Activated effector memory CD4-positive, alpha-beta T cell treated with anti-CD3 and anti-CD28 coated beads, Interleukin-2, amount 50 U/mL, for 16 hours (primary cell): ENCODE measurements at places on chromosomes 3 and 15.
A peak's percentile ranks its signal among the peaks of the same experiment; 100 is the strongest.

GRCh38 chr15:41558400-41559238 lies at the start of gene TYRO3:
TYRO3 (plus strand) TSS chr15:41559212; CDS start chr15:41559258, 46 bp downstream.
- DNase-seq = peak; percentile 91

DNA sequence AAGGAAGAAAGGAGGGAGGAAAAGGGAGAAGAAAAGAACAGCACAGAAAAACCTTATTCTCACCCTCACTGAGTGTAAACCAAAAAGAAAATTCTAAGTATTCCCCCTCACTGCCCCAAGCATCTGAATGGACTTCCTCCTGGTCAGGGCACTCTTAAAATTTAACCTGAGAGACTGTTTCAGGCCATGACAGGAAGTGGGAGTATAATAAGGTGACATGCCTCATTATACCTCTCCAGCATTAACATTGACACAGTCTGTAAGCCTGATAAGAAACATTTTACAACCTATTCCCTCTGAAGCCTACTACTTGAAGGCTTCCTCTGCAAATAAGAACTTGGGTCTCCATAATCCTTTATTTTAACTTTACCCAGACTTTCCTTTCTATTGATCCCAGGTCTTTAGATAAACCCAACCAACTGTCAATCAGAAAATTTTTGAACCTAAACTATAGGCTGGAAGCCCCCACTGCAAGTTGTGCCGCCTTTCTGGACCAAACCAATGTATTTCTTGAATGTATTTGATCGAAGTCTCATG lies 41.7 kb downstream of the SLCO2A1 start:
- no peak for DNase-seq

- DNase-seq = no peak
Observed at GRCh38 chr3:58874795-58875194, 175.0 kb downstream of the CFAP20DC start.

- DNase-seq = no peak
Observed at GRCh38 chr3:55337641-55338180, 149.4 kb downstream of the WNT5A start.

DNA sequence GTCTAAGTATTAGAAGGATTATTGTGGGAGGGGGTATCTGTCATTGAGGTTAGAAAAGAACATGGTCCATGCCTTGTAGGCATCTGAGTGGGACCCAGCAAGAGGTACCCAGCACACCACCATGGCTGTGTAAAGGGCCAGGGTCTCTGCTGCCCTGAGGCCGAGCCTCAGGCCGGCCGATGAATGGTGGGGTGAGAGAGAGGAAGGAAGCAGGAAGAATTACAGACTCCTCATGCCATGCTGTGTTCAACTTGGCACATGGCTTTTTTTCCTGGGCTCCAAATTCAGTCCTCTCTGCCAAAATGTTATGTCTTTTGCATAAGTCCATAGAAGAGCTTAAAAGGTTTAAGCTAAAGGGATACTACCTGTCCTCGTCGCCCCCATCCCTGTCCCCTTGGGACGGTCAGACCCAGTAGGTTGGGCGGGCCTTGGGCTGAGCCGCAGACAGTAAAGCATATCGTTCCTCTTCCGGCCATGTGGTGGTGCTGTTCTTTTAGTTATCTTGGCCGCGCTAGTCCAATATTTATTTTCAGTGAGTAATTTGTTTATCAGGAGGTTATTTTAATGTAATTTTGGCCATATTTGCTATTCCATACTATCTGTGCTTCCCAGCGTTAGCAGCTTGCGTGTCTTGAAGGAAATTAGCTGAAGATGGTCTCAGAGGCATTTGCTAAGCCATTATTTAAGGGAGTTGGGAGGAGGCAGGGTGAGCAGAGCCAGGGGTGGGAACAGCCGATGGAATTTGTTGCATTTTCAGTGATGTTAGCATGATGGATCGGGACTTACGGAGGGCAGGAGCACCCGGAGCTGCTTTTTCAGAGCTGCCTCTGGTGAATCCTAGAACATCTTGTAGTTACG lies 152.4 kb downstream of the AGBL1 start:
- peak; percentile 70 for DNase-seq

- DNase-seq = no peak
Observed at GRCh38 chr3:170997961-170998913, 28.3 kb downstream of the SLC2A2 start.

- no peak for DNase-seq
Observed at GRCh38 chr3:197356741-197357140, 58.3 kb upstream of the DLG1 start.

GRCh38 chr3:25103391-25103790 lies 324.7 kb upstream of the RARB start:
- no peak for DNase-seq

DNA sequence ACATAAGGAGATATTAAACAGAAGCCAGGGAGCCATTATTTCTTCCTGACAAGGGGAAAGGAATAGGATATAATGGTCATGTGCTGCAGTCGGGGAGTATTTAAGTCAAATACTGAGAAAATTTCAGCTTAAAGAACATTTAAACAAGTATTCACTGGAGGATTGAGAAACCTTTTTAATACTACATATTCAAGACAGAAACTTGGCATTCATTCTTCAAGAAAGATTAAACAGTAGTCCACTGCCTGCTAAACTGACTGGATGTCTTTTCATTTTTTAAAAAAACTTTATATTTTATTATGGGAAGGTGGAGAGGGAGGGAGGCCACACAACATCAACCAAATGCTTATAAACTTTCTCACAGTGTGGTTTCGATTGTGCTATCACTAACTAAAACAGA lies 107.4 kb upstream of the CBLB start:
- DNase-seq = no peak

DNA sequence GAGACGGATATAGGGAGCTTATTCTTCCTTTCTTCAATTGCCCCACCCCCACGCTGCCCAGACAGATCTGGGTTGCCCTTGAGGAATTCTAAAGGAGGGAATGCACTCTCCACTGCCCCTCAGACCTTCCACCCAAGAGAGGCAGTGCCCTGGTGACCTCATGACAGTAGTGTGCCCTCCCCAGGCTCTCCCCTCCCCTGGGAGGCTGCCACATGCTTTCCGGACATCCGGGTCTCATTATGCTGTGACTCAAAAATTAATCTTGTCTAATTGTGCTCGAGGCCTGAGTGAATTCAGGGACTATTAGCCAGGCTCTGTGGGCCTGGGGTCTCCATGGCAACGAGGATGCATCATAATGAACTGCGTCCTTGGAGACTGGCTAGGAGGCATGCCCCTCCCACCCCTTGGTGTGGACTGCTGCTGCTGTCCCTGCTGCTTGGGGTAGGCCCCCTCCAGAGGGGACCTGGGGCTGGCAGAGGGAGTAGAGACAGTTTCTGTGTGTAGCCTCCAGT lies 20.8 kb downstream of the CORO2B start:
- DNase-seq = no peak

DNA sequence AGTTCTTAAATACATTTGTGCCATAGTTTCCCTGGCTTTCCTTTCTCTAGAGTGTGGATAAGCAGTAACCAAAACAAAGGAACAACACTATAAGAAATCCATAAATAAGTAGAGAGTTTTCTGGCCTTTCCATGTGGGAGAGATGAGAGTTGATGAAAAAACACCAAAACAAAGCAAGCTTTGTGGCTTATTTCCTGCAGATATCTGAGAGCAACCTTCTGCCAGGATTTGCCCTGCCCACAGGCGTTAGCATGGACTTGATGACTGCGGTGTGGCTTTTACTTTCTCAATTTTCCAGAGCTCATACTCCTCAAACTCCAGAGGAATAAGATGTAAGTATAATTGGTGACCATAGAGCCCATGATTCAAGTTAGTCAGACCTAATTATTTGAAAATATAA lies 194.9 kb downstream of the RAP2B start:
- DNase-seq = no peak

DNA sequence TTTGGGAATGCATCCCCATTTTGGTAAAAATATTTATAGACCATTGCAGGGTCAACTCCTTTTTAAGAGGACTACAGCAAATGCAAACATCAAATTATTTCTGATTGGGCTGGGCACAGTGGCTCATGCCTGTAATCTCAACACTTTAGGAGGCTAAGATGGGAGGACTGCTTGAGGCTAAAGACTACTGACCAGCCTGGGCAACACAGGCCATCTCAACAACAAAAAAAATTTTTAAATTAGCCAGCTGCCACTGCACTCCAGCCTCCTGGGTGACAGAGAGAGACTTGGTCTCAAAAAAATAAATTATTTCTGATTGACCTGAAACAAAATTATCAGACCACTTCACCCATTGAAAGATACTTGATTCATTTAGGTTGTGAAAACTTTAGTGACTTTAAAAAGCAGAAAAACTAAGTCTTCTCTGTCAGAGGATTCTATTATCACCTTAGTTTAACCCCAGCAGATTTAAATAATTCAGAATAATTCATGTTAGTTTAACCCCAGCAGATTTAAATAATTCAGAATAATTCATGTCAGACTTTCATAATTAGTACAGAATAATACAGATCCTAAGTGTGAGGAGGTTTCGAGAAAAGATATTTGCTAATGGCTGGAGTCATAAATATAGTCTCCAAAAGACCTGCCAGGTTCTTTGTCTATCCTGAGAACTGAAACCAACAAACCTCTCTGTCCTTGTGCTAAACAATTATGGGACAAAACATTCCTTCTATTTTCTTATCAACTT lies 183.6 kb upstream of the STT3B start:
- no peak for DNase-seq

DNA sequence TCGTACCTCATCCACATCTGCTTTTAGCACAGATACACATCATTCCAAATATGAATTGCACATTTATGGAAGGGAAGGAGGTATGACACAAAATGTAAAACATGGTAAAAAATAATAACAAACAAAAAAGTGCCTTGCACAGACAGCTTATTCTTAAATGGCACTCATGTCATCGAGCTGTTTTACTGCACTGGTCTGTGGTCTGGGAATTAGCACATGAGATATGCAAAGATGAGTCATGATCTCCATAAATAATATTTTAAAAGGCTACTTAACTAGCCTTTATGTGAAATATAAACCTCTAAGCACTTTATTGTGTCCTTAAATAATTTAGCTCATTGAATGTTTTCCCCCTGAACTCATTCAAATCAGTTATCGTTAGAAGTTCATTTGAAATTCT lies 142.2 kb upstream of the ZNF385D start:
- no peak for DNase-seq

GRCh38 chr3:97827741-97828471 lies 6.1 kb downstream of the CRYBG3 start:
- DNase-seq = no peak

GRCh38 chr15:74384881-74385643 lies 17.6 kb upstream of the CYP11A1 start:
- peak; percentile 79 for DNase-seq

GRCh38 chr3:114624047-114624445 lies 330.2 kb downstream of the TIGIT start:
- DNase-seq = no peak

GRCh38 chr3:36444909-36445308 lies 64.6 kb downstream of the STAC start:
- no peak for DNase-seq

GRCh38 chr15:31270767-31271166 lies 55.9 kb upstream of the KLF13 start:
- peak; percentile 46 for DNase-seq

DNA sequence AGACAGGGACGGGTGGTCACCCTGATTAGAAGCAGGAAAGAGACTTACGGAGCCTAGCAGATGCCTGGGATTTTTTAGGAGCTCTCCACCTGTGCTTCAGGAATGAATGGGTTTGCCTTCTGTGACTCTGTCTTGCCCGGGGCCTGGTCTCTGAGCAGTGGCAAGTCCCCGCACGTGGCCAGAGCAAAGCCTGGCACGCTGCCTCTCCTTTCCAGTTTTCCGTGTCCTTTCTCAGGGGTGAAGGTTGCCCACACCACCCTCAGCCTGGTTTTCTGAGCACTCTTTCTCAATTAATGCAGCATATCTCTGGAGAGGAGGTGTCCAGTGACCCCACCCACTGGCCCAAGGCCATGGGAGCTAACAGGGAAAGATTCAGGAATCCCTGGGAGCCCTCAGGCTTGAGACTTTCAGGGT lies 14.5 kb upstream of the CHST14 start:
- DNase-seq = no peak

- DNase-seq = peak; percentile 59
Observed at GRCh38 chr3:10933805-10934481, 58.6 kb upstream of the SLC6A1 start.

GRCh38 chr3:128503164-128503651 lies 10.2 kb upstream of the GATA2 start:
- DNase-seq = peak; percentile 55

- no peak for DNase-seq
Observed at GRCh38 chr3:14552041-14552648, 12.0 kb upstream of the GRIP2 start.

GRCh38 chr15:80497221-80497620 lies 93.0 kb downstream of the ARNT2 start:
- no peak for DNase-seq

DNA sequence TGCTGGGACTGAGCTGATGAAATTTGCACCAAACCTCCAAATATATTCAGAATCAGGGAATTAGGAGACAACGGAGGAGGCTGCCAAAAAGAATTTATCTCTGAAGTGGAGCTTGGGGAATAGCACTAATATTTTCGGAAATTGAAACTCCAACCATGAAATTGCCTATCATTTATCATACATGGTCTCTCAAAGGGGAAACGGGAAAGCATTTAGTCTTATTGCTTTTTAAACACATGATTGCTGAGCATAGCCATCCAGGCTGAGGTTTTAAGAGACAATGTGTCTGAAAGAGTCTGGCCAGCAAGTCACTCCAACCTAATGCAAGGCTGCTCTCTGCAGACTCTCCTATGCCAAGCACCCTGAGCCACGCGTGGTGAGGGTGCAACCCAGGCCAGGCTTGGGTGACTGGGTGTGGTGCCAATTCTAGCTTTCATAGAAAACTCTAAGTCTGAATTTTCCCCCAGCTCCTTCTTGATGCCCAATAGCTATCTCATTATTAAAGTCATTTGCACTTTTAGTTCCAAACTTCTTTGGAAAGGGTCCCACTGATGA lies 200.2 kb downstream of the RPLP1 start:
- no peak for DNase-seq

GRCh38 chr15:25623708-25624107 lies 184.9 kb upstream of the UBE3A start:
- DNase-seq = no peak

GRCh38 chr3:155519078-155519477 lies 225.6 kb upstream of the STRIT1 start:
- DNase-seq = no peak

DNA sequence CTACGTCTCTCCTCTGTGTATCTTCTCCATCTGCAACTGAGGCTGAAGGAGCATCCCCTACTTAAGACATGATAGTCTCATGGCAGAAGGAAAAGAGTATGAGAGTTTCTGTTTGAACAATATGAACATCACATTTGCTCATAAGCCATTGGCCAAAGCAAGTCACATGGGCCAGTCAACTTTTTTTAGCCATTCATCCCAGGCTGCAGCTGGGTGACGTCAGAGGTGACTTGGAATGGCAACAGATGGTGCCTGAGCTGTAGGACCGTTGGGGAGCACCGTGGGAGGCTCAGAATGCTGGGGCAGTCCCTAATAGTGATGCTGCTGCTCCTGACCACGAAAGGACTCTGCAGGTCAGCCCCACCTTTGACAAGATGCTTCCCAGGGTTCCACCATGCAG lies 58.7 kb downstream of the CRTC3 start:
- no peak for DNase-seq

- no peak for DNase-seq
Observed at GRCh38 chr3:197847866-197848401, 56.9 kb downstream of the LRCH3 start.

- DNase-seq = no peak
Observed at GRCh38 chr3:127004641-127005397, 21.9 kb downstream of the PLXNA1 start.
